PC-9 (cell line): ENCODE measurements at places on chromosomes 16 and 17. TPM values are rescaled to one million over a fixed set of nuclear protein-coding genes. Genes with fewer than 3 reads are reported as not detected.

CHRNE gene
- total RNA-seq: 0.23 and 0.24 TPM in 2 replicates

SHBG gene
- 0.52 and 1.0 TPM in 2 replicates for total RNA-seq

GRCh38 chr16:47132308-47132707, 11.4 kb downstream of the NETO2 start:
- no peak for DNase-seq

PRAC1 gene
- total RNA-seq: not detected in 2 replicates

- DNase-seq: no peak
Observed at GRCh38 chr16:83830091-83830768, 22.5 kb downstream of the HSBP1 start.

DNA sequence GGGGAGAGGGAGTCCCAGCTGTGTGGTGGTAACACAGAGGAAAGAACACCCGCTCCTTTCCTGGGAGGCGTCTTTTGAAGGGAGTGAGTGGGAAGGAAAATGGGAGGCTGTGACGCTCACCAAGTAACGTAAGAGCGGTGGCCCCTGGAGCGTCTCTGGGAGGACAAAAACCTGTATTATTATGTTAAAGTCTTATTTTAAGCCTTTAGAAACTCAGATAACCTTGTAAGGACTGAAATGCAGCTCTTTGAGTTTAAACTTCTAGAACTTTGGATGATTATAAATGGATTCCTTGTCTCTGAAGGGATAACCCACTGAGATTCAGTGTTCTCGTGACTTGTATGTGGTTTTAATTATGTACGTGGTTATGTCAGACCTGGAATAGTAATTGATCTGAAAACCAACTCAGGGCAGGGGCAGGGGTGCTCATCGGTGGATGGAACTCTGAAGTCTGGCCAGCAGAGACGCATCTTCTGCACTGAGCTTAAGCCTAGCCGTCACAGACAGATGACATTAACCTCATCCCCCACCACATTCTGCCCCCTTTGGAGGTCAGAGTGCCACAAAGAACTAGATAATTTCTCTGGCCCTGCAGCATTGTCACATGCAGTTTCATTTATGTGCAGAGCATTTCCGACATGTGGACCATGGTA, 41.8 kb upstream of the SLC12A3 start:
- DNase-seq: no peak

GRCh38 chr17:74002241-74002640, 201.2 kb upstream of the RPL38 start:
- DNase-seq: no peak

DNA sequence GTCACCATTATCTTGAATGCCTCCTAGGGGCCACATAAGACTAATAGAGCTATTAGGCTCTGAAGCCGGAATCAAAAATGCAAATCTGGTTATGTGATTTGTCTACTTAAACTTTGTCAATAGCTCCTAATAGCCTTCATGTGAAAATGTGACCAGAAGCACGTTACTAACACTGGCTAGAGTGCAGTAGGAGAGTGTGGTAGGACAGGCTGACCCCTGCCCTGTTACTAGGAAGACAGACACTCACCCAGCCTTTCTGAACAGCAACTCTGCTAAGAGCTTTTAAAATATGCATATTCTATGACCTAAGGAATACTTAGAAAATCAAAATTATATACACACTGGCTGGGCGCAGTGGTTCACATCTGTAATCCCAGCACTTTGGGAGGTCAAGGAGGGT, 26.3 kb downstream of the CENPV start:
- DNase-seq: no peak

DNA sequence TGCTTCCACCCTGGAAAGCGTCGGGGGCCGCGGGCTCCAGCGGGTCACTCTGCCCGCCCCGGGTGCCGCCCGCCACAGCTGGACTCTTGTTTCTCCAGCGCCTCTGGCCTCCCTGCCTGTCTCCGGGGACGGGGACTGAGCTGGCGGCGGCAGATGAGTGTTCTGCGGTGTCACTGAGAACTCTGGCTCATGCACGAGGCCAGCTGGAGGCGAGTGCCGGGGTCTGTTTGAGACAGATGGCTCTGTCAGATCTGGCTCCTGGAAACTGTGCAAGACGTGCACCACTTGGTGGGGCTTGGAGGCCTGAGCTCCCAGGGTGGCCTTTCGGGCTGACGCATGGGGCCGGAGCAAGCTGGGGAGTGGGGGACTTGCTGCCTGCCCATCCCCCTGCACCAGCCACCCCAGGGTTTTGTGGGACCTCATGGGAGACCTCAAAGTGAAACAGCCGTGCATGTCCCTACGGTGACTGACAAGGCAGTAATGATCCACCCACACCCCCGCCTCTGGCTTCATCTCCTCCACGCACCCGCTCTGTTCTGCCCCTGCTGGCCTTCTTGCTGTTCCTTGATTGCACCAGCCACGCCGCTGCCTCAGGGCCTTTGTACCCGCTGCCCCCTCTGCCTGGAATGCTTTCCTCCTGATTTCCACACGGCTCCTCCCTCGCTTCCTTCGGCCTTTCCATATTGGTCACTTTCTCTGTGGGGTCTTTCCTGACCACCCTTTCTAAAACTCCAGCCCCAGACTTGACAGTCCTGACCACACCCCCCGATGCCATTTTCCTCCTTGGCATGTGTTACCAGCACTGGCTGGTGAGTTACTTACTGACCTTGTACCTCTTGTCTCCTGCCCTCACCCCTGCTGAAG, 174.9 kb upstream of the CIBAR2 start:
- no peak for DNase-seq

DNA sequence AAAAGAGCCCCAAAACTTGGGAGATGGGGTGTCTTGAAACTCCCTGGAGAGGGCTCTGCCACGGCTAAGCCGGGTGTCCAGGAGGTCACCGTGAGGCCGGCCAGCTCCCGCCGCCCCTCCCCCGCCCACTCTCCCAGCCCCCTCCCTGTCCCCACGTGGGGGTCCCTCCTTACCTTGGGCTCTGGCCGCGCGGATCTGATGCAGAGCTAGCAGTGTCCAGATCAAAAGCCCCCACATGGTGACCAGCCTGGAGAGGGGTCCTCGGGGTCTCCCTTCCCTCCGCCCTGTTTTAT, 447 bp downstream of the SDK2 start:
- DNase-seq: no peak

DNA sequence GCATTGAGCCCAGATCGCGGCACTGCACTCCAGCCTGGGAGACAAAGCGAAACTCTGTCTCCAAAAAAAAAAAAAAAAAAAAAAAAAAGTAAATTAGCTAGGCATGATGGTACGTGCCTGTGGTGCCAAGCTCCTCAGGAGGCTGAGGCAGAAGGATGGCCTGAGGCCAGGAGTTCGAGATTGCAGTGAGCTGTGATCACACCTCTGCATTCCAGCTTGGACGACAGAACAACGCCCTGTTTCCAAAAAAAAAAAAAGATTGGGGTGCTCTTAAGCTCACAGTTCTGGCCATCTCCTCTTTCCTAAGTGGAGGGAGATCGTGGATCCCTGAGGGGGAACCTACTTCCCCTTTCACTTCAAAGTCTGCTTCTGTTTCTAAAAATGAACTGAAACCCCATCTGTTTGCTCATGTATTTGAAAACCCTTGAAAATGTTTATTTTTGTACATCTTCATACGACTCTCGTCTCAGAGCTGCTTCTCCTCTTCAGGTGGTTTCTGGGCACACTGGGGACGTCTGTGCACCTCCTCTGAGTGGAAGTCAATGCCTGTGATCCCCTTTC, 138.8 kb downstream of the PRKCA start:
- no peak for DNase-seq

- peak; percentile 83 for DNase-seq
Observed at GRCh38 chr16:67841816-67842508, at the start of gene THAP11. TSS of gene THAP11 (plus strand) at chr16:67842320. CDS start at chr16:67842555, 235 bp downstream.

DNA sequence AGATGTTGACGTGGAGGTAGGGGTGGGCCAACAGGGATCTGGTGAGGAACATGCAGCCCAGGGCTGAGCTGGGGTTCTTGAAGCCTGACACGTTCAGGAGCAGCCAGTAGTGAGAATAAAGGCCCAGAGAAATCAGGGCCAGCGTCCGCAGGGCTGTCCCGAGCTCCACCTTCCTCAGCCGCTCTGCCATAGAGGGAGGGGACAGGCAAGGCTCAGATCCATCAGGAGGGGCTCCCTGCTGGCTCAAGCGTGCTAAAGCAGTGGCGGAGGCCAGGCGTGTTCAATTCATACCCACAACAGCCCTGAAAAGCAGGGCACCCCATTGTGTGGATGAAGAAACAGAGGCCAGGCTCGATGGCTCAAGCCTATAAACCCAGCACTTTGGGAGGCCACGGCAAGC, 8.3 kb upstream of the FDXR start:
- DNase-seq: no peak

TIMP2 gene
- total RNA-seq: 90.5 and 114 TPM in 2 replicates

CEP112 gene
- 4.3 and 6.3 TPM in 2 replicates for total RNA-seq

GRCh38 chr17:364766-365165, 12.2 kb upstream of the RPH3AL start:
- no peak for DNase-seq

DNA sequence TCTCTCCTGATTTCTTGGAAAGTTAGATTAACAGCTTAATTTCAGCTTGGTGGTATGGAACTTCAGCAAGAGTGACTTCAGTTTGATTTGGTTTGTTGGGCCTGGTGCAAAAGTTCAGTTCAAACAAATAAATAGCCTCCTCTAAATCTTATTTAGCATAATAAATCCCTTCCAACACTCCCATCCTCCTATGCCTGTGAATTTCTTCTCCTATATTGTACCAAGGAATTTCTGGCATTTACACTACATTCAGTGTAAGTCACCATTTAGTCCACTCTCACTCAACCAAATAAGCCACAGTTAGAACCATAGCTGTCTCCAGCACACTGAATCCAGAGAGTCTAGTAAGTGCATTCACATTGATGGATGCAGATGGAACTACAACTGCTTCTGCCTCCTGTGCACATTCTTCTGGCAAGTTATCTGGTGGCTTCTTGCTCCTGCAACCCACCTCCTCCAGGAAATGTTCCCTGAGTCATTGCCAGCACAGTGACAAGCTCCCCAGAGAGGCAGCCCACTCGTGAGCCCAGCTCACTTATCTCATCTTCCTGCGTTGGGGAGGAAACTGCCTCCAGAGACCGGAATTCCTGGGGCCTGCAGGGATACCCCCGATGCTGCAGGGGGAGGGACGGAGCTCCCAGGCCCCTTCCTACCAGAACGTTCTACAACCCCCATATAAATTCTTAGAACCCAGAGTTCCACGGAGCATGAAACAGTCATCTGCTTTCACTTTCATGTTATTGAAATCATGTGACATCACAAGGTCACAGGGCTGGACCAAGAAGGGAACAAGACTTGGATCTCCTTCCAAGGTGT, 318.3 kb downstream of the PHKB start:
- no peak for DNase-seq

AGRP gene
- not detected in 2 replicates for total RNA-seq

DNA sequence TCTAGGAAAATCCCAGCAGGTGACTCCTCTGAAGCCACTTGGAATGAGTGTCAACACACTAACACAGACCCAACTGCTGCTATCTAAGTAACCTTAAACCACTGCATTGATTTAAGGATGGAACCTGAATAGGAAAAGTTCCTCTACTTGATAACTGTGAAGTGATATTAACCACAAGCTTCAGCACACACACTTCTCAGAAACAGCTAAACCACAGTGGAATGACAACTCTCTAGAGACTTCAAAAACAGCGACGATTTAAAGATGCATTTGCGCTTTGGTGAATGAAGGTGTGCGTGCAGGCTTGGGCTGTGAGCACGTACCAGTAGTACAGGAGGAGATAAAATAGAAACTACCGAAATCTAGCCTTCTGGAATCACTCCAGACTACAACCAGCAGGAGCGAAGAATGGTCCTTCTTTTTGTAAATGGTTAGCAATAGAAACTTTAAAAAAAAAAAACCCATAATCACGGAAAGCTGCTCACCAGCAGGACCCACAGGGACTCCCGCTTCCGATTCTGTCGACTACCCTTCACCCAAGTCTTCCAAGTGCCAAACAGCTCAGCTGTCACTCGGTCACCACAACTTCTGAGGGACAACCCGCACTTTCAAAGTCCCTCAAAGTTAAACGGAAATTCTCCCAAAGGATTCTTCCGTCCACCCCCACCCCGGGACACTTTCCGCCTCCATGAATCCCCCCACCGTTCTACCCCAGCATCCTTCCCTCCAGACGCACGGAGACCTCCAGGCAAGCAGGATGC, 137.7 kb upstream of the CORO6 start:
- DNase-seq: no peak

DNA sequence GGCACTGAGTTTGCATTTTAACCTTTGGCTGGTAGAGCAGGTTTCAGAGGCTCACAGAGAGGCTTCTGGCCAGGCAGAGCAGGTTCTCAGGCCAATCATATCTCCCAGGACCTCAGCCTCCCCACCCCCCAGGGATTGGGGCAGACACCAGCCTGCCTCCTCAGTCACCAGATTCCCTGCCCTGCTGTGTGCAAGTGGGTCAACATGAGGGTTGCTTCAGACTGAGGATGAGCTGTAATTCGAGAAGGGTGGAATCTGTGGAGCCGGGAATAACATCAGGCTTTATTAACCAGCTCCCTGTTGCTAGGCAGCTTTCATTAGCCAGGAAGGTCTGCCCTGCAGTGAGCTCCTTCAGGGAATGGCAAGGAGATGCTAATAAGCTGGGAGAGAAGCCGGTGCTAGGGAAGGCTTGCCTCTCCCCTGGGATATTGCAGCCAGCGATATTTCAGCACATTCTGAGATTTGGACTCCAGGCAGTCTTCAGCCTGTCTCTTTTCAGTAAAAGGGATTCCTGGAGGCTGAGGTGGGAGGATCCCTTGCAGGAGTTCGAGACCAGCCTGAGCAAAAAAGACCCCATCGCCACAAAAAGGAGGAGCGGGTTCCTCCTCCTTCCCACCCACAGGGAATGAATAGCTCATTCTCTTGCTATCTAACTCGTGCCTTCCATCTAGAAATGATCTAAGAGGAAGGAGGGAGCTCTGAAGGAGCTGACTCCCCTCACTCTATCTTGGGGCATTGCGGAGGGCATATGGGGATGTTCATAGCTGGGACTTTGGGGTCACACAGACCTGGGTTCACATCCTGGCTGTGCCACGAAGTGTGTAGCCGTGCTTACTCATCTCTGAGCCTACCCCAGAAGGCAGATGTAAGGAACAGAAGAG, 10.7 kb downstream of the SGSM2 start:
- DNase-seq: peak; percentile 95

GRCh38 chr17:30212750-30213149, 22.7 kb downstream of the SLC6A4 start:
- DNase-seq: no peak

DNA sequence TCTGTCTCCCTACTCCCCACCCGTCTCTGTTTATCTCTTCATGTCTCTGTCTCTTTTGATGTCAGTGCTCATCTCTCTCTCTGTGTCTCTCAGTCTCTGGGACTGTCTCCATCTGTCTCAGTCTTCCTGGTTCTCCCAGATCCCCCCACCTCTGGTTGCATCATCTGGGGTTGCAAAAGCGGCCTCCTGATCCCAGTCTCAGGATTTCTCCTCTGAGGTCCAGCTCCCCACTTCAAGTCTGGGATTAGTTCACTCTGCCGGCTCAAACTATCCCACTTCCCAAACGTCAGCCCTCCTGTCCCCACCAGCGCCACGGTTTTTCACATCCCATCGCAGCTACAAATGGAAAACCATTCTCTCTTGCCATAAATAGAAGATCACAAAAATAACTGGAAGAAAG, 9.0 kb downstream of the TEKT5 start:
- no peak for DNase-seq

ADAD2 gene
- total RNA-seq: not detected in 2 replicates
